ENCODE measurements at places on chromosomes 3 and 15. TPM values are rescaled to one million over a fixed set of nuclear protein-coding genes. Genes with fewer than 3 reads are reported as not detected.

Gene MCTP2
- 91.5 TPM for total RNA-seq

Gene CFAP91
- not detected for total RNA-seq

Gene KIF23
- total RNA-seq: 46.8 TPM

- H3K4me3 ChIP-seq: no peak overlapping the region
- H3K27ac ChIP-seq: no peak overlapping the region
- H3K27me3 ChIP-seq: peaks cover 33% of the 10 kb centered on the region
Observed at GRCh38 chr15:68852461-68852860, 31.8 kb upstream of the ANP32A start.

DNA sequence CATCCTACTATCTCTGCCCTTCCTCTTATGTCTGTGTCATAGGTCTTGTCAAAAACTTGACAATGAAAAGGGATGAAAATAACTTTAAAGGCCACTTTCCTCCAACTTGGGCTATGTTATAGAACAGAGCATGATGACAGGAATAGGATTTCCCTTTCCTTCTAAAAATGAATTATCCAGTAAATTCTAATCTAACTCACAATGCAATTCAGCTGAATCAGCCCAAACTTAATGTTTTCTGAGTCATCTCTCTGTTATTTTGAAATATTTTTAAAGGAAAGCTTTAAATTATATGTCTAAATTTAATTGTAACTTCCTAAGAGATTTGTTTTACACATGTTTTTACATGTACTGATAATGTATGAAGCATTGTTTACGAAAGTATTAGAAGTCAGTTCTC, 258.5 kb downstream of the BBX start:
- H3K36me3 ChIP-seq: peaks cover 33% of the 10 kb centered on the region
- no peak overlapping the region for H3K27ac ChIP-seq
- no peak overlapping the region for H3K4me3 ChIP-seq
- peaks cover 3% of the 10 kb centered on the region for H3K4me1 ChIP-seq
- DNase-seq: no peak
- no peaks in the 10 kb centered on the region for H3K27me3 ChIP-seq

- H3K27ac ChIP-seq: no peak overlapping the region
- peaks cover 18% of the 10 kb centered on the region for H3K4me1 ChIP-seq
- no peak overlapping the region for H3K4me3 ChIP-seq
- H3K27me3 ChIP-seq: peaks cover 5% of the 10 kb centered on the region
- H3K36me3 ChIP-seq: no peaks in the 10 kb centered on the region
- DNase-seq: no peak
Observed at GRCh38 chr3:59540241-59540640, 490.4 kb upstream of the CFAP20DC start.

GRCh38 chr15:50800715-50801114, 35.2 kb upstream of the SPPL2A start:
- no peak for DNase-seq

DNA sequence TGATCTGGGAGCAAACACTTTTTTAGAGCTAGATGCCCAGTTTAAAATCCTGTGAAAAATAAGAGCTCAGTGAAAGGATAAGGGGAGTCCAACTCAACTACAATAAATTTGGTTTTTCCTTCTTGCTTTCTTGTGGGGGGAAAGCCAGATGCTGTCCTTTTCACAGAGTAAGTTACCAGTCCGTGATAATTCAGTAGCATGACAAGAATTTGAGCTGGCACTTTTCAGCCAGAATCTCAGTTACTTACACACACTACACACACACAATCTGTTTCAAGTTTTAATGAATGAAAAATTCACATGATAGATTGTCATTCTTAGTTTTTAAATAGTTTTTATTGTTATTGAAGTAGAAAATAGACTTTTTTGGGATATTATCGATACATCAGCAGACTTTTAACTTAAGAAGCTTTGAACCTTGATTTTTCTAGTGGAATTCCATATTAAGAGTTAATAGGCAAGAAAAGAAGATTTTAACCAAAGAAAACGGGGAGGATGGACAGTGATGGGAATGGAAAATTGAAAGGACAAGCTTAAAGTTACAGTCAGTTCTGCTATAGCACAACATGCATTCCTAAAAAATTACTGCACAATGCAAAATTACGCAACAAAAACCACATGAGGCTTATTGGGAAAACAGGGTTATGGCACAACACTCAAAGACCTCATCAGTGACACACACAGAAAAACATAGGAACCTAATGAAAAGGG, 47.0 kb downstream of the PSMD6 start:
- peaks cover 56% of the 10 kb centered on the region for H3K36me3 ChIP-seq
- H3K4me3 ChIP-seq: no peak overlapping the region
- no peak for DNase-seq
- no peak overlapping the region for H3K27ac ChIP-seq
- no peaks in the 10 kb centered on the region for H3K27me3 ChIP-seq

All from activated T-helper 2 cell treated with anti-CD3 and anti-CD28 coated beads, Interferon-gamma antibody, Interleukin-2, Interleukin-4, amounts not matched to agents 10 μg/mL and 5 μg/mL and 100 μg/mL, durations not matched to agents 14 hours and 24 hours and 36 hours (primary cell).